RCC 7860 (cell line): ENCODE measurements at places on chromosomes 5 and 9.

GRCh38 chr5:111116550-111116949 lies 24.4 kb downstream of the WDR36 start:
- DNase-seq = no peak

GRCh38 chr5:139925650-139926640 lies 117.2 kb downstream of the NRG2 start:
- DNase-seq = no peak

DNA sequence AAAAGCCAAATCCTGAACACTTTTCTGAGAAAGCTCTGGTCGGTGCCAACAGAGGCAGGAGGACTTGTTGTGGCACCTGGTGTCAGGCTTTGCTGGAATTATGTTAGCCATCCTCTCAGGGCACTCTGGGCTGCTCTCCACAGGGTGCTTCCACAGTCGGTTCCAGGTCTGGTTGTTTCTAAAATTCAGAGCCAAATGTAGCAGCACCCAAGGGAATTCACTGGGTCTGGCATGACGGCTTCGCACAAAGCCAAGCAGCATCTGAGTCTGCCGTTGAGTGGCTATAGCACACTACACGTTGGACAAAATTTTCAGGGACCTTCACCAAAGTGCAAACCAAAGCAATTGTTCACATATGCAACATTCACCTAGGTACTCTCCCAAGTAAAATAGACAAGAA lies 110.2 kb downstream of the PJA2 start:
- DNase-seq = no peak

GRCh38 chr5:56818450-56819037 lies 3.2 kb downstream of the MAP3K1 start:
- no peak for DNase-seq

GRCh38 chr9:126838895-126839294 lies 21.5 kb upstream of the ZBTB34 start:
- no peak for DNase-seq

DNA sequence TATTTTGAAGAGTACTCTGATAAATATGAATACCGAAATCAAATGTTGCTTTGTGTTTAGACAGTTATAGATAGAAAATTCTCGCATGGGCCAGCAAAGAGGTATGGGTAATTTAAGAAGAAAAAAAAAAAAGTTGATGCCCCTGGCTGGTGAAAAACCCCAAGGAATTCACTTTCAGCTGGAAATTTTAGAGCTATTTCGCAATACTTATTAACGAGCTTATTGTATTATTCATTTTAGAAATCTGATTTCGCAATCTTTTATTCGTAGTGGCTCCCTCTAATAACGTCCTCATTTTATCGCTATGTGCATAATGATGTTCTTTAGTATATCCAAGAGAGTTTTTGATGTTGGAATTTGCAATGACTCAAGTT lies 18.5 kb upstream of the FER start:
- DNase-seq = no peak

- DNase-seq = no peak
These were observed 302.3 kb downstream of the ARL15 start for GRCh38 chr5:54007827-54008777.

GRCh38 chr5:121009058-121009457 lies 545.0 kb downstream of the PRR16 start:
- no peak for DNase-seq

GRCh38 chr9:133129001-133129795 lies 8.2 kb upstream of the RALGDS start:
- no peak for DNase-seq
